ENCODE measurements at places on chromosomes 7 and 10.

DNA sequence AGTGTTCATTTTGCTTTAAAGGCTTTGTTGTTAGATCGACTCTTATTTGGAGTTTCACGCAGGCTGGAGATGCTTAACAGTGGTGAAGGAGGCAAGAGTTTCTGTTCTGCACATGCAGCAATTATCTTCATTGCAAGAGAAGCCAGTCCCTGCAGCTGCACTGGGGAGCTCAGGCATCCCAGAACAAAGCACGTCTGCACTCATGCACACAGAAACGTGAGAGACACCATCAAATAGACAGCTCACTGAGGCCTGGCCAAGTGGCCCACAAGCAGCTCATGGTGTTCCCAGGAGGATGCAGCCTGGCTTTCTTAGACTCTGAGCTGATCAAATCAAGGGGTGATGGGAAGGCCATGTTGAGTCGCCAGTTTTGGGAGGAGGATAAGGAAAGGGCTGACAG lies 246.1 kb downstream of the CREB5 start:
- no peak for DNase-seq

- no peak for DNase-seq
These were observed 631.9 kb upstream of the ANKRD30A start for GRCh38 chr10:36493516-36493880.

- DNase-seq: no peak
These were observed 111.3 kb downstream of the CABCOCO1 start for GRCh38 chr10:61774031-61774430.

- DNase-seq: peak; percentile 78
These were observed 30.0 kb upstream of the MSRB2 start for GRCh38 chr10:23065181-23065948.

DNA sequence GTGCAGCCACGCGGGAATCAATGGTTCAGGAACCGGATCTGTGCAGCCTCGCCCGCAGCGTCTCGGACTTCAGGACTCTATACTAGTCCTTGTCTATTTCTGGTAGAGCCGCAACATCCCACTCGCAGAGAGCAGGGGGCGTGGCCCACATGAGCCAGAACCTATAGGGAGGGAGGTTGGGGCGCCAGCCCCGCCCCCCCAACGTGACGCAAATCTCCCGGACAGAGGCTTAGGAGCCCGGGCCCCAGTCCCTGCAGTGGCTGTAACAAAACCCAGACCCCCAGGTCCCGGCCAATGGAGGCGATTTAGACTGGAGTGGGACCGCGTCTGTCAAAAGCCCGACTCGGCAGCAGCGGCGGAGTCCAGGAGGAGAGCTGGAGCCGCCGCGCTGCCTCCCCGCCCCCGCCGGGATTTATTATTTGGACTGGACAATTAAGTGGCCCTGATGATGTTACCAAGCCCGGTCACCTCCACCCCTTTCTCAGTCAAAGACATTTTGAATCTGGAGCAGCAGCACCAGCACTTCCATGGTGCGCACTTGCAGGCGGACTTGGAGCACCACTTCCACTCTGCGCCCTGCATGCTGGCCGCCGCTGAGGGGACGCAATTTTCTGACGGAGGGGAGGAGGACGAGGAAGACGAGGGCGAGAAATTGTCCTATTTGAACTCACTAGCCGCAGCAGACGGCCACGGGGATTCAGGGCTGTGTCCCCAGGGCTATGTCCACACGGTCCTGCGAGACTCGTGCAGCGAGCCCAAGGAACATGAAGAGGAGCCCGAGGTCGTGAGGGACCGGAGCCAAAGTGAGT lies at the start of gene NKX2-3:
Gene NKX2-3 (plus strand): TSS at position 256 of the 809 bp plus-strand sequence. CDS start 190 bp downstream, at position 446.
- DNase-seq: no peak

DNA sequence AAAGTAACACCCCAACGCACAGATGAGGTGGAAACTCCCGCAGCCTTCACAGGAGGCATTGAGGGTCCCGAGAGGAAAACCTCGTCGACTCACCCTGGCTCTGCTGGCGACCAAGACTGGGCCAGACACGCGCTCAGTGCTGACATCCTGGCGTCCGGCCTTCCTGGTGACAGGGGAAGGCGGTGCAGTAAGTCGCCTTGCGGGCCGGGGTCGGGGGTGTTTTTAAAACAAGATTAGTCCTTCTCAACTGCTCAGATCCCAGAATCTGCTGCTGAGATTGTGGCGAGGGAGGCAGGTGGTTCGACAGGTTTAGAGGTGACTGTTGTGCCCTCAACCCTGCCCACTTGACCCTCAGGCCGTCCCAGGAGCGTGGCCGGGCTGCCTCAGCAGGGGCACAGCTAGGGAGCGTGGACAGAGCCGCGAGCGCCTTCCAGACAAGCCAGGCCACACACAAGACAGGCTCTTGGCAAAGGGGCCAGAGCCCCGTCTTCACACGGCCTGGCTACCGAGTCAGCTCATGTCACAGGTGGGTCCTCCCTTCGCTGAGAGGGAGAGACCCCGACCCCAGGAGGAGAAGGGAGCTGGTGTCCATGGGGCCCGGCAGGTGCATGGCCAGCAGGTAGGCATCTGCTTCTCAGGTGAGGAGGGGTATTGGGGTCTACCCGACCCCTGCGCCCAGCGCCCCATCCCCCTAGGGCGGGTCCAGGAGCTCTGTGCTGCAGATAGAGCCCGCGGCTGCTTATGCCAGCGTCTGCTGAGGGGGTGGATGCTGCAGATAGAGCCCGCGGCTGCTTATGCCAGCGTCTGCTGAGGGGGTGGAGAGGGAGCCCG lies 81.6 kb downstream of the DNAJB6 start:
- DNase-seq: no peak

GRCh38 chr10:613271-614138 lies 76.0 kb downstream of the DIP2C start:
- no peak for DNase-seq

DNA sequence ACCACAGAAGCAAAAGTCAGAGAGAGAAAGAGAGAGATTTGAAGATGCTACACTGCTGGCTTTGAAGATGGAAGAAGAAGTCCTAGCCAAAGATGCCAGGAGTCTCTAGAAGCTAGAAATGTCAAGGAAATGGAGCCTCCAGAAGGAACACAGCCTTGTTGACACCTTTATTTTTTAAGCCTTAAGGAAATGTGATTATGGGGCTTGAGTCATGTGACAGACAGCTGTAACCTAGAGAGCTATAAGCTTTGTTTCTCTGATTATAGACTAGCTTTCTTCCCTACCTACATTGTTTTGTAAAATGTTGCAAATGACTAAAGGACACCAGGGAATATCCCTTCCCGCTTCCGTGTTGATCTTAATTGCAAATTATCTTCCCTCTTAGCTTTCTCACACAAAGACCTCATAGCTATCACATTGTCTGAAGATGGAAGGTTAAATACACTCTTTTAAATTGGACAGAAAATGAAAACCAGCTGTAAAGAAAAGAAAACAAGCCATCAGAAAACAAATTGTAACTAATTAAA lies 199.9 kb downstream of the ARHGAP12 start:
- no peak for DNase-seq

DNA sequence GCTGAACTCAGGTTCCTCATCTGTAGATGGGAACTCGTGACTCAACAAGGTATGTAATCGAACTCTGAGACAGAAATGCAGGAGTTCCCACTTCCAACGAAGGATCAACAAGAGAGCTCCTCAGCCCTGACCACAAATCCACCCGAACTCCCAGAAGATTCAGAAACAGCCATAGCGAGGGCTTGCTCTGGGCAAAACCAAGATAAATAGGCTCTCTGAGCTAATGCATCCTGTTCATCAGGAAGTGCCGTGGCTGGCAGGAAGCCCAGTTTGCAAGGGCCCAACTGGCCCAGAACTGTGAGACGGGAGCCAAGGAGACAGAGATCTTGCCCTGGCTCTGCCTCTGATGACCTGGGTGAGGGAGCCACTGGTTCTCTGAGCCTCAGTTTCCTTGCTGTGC lies 141.7 kb upstream of the PFKP start:
- DNase-seq: no peak

DNA sequence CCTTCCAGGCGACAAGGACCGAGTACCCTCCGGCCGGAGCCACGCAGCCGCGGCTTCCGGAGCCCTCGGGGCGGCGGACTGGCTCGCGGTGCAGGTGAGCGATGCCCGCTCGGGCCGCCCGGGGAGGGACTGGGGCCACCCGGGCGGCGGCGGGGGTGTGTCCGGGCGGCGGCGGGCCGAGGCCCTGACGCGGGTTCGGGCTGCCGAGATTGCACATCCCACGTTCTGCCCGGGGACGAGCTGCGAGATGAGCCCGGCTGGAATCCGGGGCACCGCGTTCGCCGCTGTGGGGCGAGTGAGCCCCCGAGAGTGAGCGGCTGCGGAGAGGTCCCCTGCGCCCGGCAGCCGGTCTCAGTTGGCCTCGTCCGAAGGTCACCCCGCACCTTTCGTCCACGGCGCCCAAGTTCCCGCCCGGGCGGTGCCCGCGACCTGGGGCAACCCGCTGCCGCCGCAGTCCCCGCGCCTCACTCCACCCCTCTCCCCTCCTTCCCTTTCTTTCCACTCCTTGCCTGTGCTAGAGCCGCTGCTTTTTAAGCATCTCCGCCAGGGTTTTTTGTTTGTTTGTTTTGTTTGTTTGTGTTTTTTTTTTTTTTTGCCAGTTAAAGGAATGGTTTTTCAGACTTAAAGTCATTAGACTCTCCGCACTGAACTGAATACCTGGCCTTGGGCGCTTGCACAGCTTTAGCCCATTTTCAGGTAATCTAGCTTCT lies 515 bp downstream of the RALA start:
- DNase-seq: no peak

DNA sequence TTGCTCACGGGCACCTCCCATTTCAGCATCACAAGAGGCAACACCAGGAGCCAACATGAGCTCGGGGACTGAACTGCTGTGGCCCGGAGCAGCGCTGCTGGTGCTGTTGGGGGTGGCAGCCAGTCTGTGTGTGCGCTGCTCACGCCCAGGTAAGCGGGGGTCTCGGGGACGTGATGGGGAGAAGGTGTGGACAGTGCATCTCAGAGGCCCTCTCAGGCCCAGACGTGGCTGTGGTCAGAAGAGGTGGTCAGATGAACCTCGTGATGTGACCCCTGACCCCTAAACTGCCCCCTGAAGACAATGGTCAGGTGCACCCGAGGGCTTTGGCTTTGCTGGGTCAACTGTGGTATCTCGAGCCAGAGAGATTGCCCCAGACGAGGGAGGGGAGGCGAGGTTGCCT lies 6.1 kb downstream of the LAT2 start:
- DNase-seq: no peak

- DNase-seq: no peak
These were observed 56.1 kb downstream of the AUTS2 start for GRCh38 chr7:69654381-69654780.

GRCh38 chr10:50369931-50370330 lies 118.6 kb upstream of the ASAH2 start:
- DNase-seq: no peak

DNA sequence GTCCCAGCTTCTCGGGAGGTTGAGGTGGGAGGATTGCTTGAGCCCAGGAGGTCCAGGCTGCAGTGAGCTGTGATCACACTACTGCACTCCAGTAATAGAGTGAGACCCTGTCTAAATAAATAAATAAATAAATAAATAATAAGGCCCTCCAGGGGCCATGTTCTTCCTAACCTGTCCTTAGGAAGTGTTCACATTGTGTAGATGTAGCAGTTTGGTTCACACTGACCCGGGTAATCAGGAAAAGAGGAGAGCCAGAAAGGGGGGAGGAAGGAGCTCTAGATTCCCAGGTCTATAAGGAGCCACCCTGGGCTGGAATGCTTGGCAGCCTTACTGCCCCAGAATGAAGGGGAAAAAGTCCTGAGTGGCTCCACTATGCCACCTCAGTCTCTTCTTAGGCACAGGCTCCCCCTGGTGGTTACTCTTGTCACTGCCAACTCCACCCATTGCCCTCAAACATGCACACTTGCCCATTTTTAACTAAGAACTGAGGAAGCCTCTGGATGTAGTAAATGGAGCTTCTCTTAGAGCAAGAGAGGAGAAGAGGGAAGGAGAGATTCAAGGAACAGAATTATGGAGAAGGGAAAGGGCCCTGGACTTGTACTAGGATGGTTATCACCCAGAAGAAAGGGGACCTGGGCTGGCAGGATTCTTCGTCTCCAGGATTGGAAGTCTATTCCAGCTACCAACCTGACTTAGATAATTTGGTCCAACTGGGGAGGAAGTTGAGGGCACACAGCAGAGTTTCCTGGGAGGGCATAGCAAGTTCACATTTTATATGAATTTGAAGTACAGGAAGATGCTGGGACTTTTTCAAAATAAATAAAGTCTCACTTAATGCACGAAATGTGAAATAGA lies 7.8 kb downstream of the HPS6 start:
- peak; percentile 68 for DNase-seq

DNA sequence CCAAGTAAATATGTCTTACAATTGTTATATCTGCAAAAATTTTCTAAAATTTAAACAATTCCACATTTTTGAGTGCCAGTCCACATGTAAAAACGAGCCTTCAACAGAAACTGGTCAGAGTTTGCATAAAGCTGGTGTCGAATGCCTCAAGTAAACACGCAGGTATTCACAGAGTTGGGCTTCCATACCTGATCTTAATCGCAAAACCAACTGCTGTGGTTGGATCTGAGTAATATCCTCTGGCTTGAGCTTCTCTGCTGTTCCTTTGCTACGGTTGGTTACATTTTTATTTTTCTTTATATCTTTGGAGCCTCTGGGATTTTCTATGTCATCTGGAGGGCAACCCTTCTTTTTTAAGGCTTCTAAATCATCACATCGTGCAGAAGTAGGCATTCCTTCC lies 28.4 kb downstream of the ITGB1 start:
- DNase-seq: peak; percentile 70

GRCh38 chr7:50710441-50711154 lies 72.1 kb downstream of the GRB10 start:
- DNase-seq: no peak

DNA sequence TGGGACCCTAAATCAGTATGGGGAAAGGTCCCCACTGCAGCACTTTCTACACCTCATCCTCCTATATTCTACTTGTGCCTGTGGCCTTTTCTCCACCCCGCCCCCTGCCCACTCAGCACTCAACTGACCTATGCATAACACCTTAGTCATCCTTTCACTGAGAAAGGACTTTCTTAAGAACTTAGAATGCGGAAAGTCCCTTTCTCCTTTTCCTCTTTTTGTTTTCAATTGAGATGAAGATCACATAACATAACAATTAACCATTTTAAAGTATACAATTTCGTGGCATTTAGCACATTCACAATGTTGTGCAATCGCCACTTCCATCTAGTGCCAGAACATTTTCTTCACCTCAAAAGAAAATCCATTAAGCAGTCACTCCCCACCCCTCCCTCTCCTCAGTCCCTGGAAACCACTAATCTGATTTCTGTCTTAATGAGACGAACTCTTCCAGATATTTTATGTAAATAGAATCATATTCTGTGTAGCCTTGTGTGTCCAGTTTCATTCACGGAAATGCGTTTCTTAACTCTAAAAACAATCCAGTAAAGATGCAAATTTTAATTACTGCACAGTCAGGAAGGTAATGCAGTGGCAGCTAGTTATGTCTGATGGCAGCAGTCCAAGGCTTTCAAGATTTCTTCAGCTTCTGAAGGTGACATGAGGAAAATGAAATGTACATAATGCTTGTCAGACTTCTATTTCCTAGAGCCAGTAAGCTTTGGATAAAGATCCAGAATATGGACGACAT lies 41.7 kb downstream of the FAS start:
- peak; percentile 99 for DNase-seq

GRCh38 chr10:28432210-28432676 lies 100.7 kb upstream of the WAC start:
- peak; percentile 57 for DNase-seq

GRCh38 chr7:39353615-39354376 lies 212.4 kb upstream of the YAE1 start:
- peak; percentile 86 for DNase-seq

All from renal cortical epithelial cell (primary cell).